ENCODE measurements at places on chromosomes 2 and 18. TPM values are rescaled to one million over a fixed set of nuclear protein-coding genes. Genes with fewer than 3 reads are reported as not detected.

APLF gene
- 3.7 TPM for polyA plus RNA-seq

MGAT4A gene
- polyA plus RNA-seq = 31.6 TPM

- no peak for DNase-seq
Observed at GRCh38 chr2:134140251-134140661, 113.6 kb upstream of the MGAT5 start.

CHRNG gene
- 0.81 TPM for polyA plus RNA-seq

DNA sequence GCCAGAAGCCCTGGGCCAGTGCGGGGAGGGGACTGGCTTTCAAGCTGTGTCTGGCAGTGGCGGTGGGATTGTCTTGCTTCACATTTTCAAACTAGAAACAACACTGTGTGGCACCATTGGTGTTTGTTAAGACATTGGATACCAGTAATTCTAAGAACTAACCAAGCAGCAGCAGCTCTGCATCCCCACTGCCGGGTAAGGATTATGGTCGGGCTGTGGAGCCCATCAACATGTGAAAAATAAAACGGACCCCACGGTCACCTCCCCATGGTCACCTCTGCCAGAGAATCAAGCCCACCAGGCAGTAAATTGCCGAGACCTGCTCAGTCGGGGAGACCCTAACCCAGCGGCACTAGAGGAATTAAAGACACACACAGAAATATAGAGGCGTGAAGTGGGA is 65.3 kb downstream of the C18orf63 start:
- no peak for DNase-seq

- no peak for DNase-seq
Observed at GRCh38 chr2:12960671-12961070, 243.9 kb downstream of the TRIB2 start.

DNA sequence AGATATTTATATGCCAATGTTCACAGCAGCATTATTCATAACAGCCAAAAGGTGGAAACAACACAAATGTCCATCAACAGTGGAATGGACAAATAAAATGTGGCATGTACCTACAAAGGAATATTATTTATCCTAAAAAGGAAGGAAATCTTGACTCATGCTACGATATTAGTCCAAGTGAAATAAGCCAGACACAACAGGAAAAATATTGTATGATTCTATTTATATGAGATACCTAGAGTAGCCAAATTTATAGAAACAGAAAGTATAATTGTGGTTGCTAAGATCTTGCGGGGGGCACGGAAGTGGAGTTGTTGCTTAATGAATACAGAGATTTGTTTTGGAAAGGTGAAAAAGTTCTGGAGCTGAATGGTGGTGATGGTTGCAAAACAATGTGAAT is 33.0 kb upstream of the CCDC150 start:
- DNase-seq = no peak

- DNase-seq = no peak
Observed at GRCh38 chr2:119280680-119281079, 57.0 kb downstream of the STEAP3 start.

GRCh38 chr2:105143094-105143466 is 98.5 kb upstream of the GPR45 start:
- no peak for DNase-seq

UCN gene
- polyA plus RNA-seq = 0.58 TPM

DNA sequence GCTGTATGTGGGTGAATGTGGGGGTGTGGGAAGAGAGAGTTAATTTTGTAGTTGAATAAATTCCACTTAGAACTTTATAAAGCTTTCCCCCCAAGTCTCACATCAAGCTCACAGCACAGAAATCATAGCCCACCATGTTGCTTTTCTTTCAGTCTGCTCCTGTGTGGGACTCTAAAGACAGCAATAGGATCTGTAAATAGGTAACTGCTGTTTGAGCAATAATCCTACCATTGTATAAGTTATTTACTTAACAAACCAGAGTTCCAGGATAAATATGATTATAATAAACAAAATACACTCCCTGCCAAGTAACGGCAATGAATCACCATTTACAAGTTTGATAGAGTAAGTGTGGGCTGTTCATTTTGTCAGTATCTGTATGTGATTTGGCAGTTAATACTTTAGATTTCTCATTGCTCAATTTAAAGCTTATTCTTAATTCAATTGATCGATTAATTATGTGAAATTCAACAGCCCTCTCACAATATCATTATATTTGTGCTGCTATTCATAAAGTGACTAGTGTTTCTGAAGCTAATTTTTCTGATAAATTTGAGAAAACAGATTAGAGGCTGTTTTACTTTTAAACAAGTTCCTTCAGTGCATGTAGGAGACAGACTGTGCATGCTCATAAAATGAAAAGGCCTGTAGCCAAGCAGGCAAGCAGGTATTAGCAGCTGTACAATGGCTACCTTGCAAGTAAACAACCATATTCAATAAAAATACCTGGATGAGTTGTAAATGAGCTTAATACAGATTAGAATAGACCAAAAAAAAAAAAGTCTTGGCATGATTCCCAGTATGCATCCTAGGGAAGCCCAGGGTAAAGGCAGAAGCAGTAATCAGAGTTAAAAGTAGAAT is 142.7 kb downstream of the PDE11A start:
- DNase-seq = no peak

COX5B gene
- 223 TPM for polyA plus RNA-seq

HOXD13 gene
- polyA plus RNA-seq = 0.41 TPM

- no peak for DNase-seq
Observed at GRCh38 chr2:136408795-136409194, 290.8 kb upstream of the CXCR4 start.

DNA sequence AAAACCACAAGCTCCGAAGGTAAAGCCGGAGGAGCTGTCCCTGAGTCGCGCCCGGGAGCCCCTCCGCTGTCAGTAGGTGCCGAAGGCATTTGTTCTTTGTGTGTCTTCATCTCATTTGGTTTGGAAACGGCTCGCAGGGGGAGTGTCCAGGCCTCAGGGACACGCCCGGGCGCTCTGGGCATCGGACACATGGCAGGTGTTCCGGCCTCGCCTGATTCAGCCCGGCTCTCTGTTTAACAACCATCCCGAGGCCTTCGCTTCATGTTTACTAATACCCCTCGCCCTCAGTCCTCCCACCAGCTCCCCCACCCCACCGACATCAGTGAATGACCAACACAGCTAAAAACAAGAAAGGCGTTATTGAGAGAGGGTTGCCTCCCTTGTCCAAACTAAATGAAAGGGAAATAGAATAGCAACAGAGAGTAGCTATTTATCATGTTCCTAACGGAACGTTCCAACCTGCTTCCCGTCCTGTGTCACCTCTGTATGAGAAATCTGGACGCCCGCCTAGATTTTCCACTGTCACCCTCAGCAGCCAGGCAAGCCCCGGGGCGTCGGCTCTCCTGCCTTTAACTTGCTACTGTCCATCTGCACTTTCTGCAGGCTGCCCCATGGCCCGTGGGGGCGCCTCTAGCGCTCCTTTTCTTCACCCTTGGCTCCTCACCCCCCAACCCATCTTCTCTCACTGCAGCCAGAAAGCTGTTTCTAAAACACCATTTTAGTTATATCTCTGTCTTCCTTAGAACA is 73.9 kb downstream of the MYCN start:
- no peak for DNase-seq

- DNase-seq = no peak
Observed at GRCh38 chr18:3434685-3435084, 15.3 kb upstream of the TGIF1 start.

CTLA4 gene
- polyA plus RNA-seq = not detected

- no peak for DNase-seq
Observed at GRCh38 chr2:207049122-207049521, 109.8 kb downstream of the CPO start.

NPAS2 gene
- 20.1 TPM for polyA plus RNA-seq

- no peak for DNase-seq
Observed at GRCh38 chr2:46435353-46435752, 44.0 kb upstream of the TMEM247 start.

- DNase-seq = no peak
Observed at GRCh38 chr18:7677001-7677400, 109.9 kb downstream of the PTPRM start.

FEV gene
- polyA plus RNA-seq = 0.10 TPM

GRCh38 chr2:9288233-9288632 is 81.6 kb downstream of the ASAP2 start:
- DNase-seq = no peak

GRCh38 chr2:47508080-47508479 is 105.1 kb downstream of the MSH2 start:
- DNase-seq = no peak

- no peak for DNase-seq
Observed at GRCh38 chr2:239153806-239154591, 246.8 kb downstream of the HDAC4 start.

DNA sequence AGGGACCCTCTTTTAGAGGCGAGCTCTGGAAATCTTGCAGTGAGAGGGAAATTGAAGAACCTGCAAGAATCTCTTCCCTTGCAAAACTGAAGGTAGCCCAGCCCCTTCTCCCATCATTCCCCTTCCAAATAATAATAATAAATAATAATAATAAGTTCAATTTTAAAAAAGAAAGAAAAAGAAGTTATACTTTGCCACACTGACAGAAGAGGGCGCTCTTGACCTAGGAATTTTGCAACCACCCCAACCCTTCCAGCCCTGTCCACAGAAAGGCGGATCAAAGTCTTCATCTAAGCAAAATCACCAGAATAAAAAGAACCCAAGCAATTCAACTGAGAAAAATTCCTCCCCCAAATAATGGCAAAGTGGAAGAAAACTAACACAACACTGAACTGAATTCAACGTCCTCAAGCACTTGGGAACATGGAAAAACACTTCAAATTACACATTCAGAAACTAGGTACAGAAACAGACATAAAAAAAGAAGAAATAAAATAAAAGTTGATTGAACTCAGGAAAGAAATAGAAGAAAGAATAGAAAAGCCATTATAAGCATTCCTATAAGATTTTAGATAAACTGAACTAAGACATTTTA is 98.9 kb upstream of the GLS start:
- no peak for DNase-seq

GRCh38 chr2:44906972-44907371 is 34.5 kb upstream of the SIX3 start:
- DNase-seq = no peak

GRCh38 chr2:191635333-191636234 is 42.4 kb upstream of the NABP1 start:
- DNase-seq = no peak

LHCGR gene
- 0.26 TPM for polyA plus RNA-seq
